ENCODE measurements at places on chromosomes 2 and 18.

DNA sequence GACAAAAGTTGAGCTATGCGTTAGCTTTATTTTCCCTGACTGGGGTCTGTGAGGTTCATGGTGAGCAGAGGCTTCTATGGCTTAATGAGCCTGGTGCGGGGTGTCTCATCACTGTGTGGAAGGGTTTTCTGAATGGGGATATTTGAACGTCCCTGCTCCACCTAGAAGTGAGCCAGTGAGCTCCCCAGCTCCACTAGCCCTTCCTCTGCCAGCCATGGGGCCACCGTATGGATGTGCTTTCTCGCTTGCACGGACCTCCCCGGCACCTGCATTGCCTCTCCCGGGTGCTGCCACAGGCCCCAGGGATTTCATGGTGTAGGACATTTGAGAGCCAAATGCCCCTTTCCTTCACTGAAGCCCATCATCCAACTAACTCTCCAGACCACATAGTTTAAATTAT is 37.8 kb downstream of the CYP26B1 start:
- DNase-seq: no peak

DNA sequence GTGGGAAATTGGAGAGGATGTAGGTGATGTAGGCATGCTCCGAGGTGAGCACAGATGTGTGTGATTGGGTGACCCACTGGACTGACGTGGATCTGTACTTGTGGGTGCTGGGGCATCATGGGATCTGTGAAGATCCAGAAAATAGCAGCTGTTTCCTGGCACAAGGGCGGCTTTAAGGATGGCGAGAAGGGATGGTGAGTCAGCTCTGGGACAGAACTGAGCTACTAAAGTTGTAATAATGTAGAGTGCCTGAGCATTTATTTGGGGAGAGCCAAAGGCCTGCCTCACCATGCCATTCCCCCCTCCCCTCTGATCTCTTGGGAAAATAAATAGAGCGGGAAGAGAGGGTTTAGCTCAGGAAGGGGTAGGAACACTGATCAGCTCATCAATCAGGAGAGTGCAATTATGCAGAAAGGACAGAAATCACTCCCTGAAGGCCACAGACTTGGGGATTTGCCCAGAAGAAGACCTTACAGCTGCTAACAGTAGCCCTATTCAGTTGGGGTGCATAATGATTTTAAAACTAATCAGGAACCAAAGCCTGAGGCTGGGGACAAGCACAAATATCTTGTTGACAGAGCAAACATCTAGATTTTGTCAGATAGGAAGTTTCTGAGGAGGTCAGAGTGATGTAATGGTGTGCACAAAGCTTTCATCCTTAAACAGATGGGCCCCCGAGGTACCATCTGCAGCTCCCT is 30.3 kb downstream of the TANC1 start:
- DNase-seq: peak; percentile 62

DNA sequence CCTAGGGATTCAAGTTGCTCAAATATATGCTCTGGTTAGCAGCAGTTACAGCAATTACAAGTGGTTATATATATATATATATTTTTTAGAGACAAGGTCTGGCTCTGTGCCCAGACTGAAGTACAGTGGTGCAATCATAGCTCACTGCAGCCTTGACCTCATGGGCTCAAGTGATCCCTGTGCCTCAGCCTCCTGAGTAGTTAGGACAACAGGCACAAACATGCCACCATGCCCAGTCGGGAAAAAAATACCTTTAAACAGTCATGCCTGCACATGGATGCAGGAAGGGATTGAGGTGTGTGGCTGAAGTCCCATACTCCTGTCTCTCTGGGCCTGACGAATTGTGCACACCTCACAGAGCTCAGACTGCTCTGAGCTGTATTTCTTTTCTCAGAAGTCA is 19.6 kb upstream of the DNAH7 start:
- DNase-seq: no peak

GRCh38 chr2:233853883-233854240 is 473 bp downstream of the HJURP start:
- no peak for DNase-seq

DNA sequence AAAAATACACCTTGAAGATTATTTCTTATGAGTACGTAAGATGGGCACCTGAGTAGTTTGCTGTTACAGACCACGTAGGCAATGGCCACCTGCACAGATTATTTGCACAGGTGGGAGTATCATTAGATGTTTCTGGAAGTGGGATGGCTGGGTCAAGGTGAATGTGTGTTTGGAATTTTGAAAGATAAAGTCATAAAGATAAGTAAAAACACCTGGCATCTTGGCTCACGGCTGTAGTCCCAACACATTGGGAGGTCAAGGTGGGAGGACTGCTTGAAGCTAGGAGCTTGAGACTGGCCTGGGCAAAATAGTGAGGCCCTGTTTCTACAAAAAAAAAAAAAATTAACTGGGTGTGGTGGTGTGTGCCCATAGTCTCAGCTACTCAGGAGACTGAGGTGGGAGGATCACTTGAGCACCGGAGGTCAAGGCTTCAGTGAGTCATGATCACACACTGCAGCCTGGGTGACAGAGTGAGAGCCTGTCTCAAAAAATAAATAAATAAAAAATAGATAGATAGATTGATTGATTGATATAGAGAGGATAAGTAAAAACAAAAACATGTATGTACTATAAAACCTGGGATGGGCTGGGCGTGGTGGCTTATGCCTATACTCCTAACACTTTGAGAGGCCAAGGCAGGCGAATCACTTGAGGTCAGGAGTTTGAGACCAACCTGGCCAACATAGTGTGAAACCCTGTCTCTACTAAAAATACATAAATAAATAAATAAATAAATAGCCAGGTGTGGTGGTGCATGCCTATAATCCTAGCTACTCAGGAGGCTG is 30.4 kb downstream of the ODC1 start:
- no peak for DNase-seq

- no peak for DNase-seq
Observed at GRCh38 chr2:128549646-128550260, 231.1 kb upstream of the HS6ST1 start.

DNA sequence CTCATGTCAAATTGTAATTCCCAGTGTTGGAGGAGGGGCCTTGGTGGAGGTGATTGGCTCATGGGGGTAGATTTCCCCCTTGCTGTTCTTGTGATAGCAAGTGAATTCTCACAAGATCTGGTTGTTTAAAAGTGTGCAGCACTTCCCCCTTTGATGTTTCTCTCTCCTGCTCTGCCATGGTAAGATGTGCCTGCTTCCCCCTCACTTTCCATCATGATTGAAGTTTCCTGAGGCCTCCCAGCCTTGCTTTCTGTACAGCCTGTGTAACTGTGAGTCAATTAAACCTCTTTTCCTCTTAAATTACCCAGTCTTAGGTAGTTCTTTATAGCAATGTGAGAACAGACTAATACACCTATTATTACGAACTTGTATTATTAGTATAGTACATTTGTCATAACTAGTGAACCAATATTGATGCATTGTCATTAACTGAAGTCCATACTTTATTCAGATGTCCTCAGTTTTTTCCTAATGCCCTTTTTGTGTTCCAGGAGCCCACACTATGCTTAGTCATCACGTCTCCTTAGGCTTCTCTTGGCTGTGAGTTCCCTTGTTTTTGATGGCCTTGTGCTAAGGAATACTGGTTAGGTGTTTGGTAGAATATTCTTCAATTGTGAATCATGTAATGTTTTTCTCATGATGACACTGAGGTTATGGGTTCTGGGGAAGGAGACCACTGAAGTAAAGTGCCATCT is 4.5 kb upstream of the MAP3K2 start:
- DNase-seq: no peak

DNA sequence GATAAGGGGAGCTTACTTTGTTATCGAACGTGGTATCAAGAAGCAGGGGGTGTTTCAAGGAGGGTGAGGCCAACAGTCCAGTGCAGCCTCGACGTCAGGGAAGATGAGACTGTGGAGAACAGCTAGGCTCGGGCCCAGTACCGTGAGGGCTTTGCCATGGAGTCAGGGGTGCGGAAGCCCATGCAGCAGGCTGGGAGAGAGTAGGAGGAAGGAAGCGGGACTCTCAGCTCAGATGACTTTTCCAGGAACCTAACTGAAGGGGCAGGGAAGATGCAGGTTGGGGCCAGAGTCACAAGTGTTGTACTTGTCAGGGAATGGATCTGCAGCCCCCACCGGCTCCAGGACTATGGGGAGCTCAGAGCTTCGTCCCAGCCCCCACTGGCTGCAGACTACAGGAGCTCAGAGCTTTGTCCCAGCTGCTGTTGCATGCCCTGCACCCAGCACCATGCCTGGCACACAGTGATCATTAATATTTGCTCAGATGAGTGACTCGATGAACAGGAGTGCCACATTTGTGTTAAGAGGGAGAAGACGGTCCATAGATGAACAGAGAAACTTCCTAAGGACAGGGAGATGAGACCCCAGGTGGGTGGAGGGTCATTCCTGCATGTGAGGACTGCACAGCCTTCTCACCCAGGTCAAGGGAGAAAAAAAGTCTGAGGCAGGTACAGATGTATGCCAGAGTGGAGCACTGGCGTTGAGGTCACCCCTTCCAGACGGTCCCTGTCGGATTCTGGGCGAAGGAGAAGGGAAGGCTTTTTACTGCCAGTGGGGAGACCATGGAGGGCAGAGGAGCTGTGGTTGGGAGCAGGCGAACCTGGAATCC is 36.4 kb downstream of the PTGR3 start:
- no peak for DNase-seq

GRCh38 chr2:144015655-144016245 is 504.2 kb downstream of the ZEB2 start:
- no peak for DNase-seq

GRCh38 chr2:46015671-46016070 is 281.5 kb upstream of the EPAS1 start:
- DNase-seq: no peak

GRCh38 chr2:6959751-6960150 is 42.5 kb downstream of the RNF144A start:
- DNase-seq: no peak
